IPS-NIHi11 (cell line): ENCODE measurements at places on chromosomes 6 and 20.

GRCh38 chr20:36579996-36580545 is 6.7 kb downstream of the TGIF2 start:
- DNase-seq, result no peak

DNA sequence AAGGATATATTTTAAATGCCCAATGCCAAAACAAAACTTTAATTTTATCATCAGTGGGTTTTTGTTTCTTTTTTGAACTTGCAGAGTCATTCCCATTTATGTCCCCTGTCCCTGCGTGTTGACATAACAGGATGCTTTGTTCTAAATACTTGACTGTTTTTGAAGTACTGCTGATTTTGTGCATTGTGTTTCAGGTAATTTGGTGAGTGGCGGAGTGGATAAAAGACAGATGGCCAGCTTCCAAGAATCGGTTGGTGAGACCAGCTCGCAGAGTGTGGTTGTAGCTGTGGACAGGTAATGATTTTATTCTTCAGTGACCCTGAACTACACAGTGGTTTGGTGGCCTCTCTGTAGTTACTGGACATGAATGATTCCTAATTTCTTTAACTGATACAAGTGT is 50.5 kb upstream of the CSE1L start:
- DNase-seq, result no peak

DNA sequence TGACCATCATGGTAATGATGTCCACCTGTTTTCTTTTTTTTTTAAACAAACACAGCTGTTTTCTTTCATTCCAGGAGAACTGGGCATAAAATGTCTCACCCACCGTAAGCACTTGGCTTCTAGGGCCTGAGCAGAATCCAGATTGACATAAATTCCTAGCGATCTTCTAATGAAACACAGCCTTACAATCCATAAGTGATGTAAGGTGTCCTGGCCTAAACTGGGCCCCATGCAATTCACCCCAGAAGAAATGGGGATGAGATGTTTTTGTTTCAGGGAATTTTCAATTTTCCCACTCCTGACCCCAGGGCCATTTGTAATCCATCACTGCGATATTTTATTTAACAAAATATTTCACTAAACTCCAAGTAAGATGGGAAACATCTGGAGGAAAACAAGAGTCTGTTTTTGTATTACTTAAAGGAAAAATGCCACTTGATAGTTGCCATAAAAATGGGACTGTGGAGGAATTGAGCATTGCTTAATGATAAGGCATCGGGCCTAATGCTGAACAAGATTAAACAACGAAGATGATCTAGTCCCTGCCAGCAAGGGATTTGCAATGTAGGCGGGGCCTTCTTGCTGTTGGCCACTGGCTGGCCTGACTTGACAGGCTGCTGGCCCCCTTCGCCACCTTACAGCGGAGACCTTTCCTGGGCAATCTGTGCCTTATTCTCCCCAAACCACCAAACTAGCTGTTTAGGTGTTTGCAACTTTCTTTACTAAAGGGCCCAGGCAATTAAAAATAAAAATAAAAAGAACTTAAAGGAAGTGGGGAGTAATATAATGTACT is 183.7 kb downstream of the CD109 start:
- no peak for DNase-seq

DNA sequence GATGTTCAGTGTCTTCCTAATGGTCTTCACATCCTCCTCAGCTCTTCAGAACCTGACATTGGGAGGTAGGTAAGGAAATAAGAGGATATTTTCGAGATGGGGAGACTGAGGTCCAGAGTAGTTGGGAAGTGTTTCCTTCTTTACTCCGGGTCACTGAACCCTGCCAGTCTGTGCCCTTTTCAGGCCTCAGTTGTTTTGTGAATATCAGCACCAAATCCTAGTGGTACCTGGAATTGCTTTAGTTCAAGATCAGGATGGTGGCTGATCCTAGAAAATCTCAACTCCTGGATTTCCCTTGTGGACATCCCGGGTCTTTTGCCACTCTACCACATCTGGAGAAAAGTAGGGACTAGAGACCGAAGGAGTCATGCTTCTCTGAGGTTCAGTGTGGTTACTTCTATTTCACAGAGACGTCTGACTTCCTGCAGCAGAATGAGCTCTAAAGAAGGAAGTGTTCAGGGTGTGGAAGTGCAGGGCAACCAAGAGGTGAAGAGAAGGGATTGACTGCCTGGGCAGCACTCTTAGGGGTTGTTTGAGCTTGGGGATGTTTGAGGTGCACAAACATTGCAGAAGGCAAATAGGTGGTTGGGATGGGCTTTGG is 995 bp downstream of the STK4 start:
- DNase-seq, result no peak

DNA sequence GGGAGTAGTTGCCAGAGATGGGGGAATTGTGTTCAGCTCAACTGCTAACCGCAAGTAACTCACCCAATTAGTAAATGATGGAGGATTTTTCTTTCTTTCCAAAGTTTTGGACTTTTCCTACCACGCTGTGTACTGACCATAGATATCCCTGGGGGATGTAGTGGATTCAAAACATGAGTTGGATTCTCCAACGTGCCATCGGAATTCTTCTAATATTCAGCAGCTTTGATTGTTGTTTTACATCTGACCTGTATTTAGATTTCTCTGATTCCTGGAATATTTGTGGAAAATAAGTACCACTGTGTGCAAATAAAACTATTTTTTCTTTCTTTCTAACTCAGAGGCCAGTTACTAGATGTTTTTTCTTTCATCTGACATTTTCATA is 1.1 kb downstream of the CCDC170 start:
- no peak for DNase-seq

DNA sequence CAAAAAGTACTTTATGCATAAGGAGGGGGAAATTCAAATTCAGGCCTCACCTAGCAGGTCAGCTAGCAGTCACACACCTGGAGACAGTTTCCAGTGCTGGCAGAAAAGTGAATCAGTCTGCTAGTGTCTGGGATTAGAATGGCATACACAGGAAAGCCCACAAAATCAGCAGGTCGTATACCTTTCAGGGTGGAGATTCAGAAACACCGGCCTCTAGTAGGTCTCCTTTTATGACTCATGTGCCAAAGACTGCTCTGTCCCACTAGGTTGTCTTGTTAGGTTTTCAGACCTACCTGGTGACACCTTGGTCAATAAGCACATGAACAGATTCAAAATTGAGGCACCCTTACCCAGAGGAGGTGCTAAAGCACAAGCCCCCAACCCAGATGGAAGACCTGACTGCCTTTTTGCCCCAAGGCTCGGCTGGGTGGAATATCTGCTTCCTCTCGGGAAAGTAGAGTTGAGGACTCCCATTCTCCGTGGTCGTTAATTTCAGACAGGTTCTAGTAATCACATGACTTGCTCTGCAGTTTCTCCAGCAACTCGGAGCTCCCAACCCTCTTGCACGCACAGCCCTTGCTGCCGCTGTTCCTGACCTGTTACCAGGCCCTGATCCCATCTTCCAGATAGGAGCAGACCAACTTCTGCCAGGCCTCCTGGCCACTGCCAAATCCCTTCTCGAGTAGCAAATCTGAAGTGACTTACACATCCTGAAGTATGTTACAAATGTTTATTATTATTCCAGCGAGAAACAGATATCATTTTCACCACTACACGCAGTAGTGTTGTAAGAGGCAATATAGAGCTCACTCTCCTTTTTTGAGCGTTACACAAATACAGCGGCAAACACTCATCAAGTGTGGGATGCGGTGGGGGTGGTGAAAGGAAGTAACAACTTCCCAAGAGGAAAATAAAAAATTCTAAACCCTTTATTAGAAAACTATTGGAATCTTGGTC is 46.6 kb downstream of the AGPAT4 start:
- no peak for DNase-seq

DNA sequence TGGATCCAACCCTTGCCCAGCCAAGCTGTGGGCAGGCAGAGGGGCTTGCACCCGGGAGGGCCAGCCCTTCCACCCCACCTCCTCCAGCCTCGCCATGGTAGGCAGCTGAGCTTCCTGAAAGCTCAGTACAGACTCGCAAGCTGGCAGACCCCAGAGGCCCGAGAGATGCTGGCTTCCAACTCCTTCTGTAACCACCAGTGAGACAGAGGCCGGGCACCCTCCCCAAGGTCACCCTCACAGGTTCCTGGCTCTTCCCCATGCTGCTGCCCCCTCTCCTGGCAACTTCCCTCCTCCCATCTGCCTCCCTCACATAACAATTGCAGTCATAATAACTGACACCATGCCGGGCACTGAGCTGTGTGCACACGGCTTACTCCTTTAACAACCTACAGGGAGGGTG is 26.2 kb upstream of the NOL4L start:
- no peak for DNase-seq

- DNase-seq, result no peak
Observed at GRCh38 chr6:68746376-68746775, 111.3 kb downstream of the ADGRB3 start.

DNA sequence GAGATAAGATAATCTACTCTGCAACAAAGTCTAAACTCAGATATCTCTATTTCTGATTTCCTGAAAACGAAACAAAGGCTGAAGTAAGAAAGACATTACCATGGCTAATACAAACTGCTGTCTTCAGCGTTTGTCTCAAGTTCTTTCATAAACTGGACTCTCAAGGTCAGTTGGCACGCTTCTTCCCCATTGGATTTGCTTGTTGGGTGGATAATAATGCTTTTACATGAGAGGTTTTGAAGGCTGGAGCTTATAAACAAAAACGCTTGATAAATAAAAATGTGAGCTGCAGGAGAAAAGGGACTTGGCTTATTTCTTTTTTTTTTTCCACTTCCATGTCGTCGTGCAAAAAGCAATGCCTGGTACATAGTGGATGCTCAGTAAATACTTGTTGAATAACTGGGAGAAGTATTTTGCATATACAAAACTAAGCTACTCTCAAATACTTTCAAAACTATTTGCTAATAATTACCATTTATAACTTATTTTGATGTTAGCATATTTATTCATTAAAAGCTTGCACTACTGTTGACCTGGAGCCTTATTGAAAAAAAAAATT is 65.7 kb upstream of the EEF1A1 start:
- DNase-seq, result no peak

- DNase-seq, result no peak
Observed at GRCh38 chr20:15317546-15318232, 980.3 kb upstream of the FLRT3 start.
